ENCODE measurements at places on chromosomes 13 and 19.

DNA sequence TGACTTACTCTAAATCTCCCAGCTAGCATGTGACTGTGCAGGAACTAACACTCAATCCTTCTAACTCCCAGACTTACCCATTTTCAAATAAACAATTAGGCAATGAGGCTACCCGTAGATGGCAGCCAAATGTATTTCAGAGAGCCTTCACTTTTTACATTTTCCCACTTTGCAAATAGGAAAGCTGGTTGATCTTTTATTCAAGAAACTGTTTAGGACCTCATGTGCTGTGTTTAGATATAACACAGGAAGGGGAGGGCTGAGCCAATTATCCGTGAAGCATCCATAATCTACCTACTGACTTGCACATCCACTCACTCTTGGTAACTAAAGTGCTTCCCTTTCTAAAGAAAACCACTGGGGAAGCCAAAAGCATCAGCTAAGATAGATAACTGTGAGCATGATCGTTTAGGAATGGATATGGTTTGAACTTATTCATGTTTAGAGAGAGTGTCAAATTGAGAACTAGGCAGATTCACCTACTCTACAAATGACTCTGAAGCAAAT is 33.4 kb downstream of the MBNL2 start:
- DNase-seq, result no peak

DNA sequence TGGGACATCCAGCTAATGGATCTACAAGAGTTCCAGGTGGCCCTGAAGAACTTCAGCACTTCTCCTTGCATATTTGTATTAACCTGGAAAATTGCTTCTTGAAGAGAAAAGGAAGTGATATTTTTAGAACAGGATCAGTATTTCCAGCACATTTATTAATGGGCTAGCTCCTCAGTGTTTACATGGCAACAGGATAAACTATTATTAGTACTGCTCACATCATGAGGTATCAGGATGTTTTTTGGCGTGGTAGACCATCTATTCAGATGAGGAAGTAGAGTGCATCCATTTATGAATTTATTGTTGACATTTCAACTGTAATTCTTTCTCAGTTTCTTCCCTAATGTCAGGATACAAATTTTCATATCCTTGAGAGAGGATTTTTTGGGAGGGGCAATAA is 144.4 kb downstream of the KCNRG start:
- DNase-seq, result no peak

GRCh38 chr19:2819540-2820111 is at the start of gene ZNF554:
Gene ZNF554 (plus strand): TSS chr19:2819868. CDS start chr19:2820072, 204 bp downstream.
- peak; percentile 97 for DNase-seq

DNA sequence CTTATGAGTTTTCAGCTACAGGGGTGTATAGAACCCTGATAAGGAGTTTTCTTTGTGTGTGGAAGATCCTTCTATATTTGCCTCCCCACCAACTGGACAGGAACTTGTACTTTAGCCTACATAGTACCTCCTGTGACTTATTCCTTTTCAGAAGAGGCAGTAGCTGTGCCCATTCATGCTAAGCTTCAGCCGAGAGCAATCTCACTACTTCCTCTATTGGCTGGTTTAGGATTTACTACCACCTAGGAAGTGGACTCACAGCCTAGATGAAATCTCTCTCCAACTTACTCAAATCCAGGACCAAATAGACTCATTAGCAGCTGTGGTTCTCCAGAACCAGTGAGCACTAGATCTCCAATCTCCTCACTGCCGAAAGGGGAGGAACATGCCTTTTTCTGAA is 2.3 kb upstream of the REX1BD start:
- no peak for DNase-seq

- DNase-seq, result no peak
These were observed 50.0 kb downstream of the FRY start for GRCh38 chr13:32081591-32081990.

GRCh38 chr13:50574731-50575130 is 268.8 kb downstream of the DLEU7 start:
- no peak for DNase-seq

DNA sequence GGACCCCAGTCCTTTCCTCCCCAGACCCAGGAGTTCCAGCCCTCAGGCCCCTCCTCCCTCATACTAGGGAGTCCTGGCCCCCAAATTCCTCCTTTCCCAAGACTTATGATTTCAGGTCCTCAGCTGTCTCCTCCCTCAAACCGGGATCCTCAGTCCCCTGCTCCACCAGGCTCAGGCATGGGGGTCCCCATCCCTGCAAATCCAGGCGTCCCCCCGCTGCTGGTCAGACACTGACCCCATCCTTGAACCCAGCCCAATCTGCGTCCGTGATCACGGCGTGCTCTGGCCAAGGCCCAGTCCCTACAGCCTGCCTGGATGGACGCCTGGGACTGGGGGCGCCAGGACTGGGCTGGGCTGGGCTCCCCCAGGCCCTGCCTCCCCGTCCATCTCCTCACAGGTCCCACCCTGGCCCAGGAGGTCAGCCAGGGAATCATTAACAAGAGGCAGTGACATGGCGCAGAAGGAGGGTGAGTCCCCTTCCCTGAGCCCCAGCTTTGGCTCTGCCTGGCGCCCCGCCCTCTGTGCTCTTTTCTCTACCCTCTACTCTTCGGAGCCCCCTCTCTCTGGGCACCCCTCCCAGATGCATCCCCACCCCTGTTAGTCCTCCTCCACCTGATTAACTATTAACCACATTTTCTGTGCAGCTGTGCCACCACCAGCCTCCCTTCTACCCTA is 672 bp downstream of the HPN start:
- DNase-seq, result no peak

- no peak for DNase-seq
These were observed 34.7 kb downstream of the PHF11 start for GRCh38 chr13:49530457-49530856.

DNA sequence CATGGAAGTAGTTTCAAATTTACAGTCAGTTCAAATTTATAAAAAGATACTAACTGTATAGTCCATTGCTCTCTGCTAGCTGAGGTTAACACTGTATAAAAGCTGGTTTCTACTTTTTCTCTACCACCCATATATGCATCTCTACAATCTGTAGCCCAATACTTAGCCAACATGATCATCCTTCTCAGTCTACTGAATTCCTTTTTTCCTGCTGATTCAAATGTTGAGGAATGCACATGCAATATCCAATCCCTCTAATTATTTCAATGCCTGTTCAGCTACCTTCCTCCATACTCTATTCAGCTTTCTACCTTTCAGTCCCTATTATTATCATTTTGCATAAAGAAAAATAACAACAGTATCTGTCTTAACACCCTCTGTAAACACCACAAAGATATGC is 15.6 kb downstream of the KPNA3 start:
- DNase-seq, result no peak

DNA sequence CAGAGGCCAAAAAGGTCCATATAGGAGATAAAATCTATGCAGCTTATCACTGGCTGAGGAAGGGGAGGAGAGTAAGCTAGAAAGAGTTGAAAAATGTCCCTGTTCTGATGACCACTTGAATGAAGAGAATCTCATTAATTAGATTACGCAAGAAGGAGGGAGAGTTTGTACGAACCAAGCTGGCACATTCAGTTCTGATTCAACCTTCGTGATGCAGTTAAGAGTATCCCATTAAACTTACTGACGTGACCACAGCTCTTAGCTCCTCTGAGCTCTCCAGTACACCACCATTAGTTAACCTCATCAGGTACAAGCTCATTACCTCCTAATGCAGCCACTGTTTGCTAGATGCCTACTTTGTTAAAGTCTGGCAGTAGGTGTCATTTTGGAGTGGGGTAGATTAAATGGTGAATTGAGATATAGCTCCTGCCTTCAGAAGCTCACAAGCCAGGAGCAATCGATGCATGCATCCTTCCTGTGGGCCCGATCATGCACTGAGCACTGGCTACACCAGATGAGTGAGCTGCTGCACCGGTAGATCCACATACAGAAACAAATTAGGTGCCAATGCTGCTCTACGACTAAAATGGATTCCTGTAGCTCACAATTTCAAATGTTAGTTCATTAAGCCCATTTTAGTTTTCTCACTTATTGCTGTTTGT is 458.3 kb downstream of the COG6 start:
- DNase-seq, result no peak

DNA sequence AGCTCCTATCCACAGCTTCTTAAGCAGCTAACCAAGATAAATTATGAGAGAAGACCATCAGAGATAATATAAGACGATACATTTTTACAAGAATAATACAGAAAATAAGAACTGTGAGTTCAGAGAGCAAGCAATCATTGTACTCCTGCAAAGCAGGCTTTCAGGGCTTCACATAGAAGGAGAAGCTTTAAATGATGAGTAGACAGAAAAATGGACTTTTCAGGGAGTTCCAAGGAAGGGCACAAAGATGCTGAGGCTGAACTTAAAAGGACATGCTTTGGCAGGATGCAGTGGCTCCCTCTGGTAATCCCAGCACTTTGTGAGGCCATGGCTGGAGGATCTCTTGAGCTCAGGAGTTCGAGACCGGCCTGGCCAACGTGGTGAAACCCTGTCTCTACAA is 159.5 kb downstream of the POU4F1 start:
- DNase-seq, result no peak

- no peak for DNase-seq
These were observed 361.8 kb downstream of the KCNRG start for GRCh38 chr13:50376895-50377575.

GRCh38 chr19:39405958-39406655 is 540 bp upstream of the ZFP36 start:
- no peak for DNase-seq

- no peak for DNase-seq
These were observed 4.4 kb downstream of the TNFRSF19 start for GRCh38 chr13:23574421-23575145.

DNA sequence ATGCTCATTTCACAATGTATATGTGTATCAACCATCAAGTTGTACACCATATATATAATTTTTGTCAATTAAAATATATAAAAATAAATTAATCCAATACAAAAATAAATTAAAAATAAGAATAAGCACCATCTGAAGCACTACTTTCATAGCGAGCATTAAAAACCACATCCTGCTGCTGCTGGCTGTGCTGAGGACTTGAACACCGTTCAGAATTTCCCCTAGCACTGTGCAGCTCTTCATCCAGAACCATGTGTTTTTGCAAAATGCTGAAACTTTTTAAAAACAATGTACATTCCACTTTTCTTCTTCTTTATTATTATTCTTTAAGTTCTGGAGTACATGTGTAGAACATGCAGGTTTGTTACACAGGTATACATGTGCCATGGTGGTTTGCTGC is 40.0 kb upstream of the FOXO1 start:
- DNase-seq, result no peak

DNA sequence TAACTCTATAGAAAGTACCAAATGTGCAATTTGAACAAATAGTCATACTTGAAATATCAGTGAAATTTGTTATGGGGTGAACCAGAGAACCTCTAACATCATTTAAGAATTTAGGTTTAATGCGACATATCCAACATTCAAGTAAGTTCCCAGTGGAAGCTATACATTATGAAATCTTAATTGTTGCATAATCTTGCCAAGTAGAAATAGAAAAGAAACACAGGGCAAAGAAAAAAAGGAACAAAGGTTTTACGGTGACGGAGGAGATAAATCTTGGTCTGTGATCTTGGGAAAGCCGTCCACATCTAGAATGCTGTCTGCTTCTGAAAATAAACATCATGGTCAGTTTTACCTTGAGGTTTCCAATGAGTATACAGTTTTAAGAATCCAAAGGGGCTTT is 445.7 kb downstream of the RFC3 start:
- no peak for DNase-seq

DNA sequence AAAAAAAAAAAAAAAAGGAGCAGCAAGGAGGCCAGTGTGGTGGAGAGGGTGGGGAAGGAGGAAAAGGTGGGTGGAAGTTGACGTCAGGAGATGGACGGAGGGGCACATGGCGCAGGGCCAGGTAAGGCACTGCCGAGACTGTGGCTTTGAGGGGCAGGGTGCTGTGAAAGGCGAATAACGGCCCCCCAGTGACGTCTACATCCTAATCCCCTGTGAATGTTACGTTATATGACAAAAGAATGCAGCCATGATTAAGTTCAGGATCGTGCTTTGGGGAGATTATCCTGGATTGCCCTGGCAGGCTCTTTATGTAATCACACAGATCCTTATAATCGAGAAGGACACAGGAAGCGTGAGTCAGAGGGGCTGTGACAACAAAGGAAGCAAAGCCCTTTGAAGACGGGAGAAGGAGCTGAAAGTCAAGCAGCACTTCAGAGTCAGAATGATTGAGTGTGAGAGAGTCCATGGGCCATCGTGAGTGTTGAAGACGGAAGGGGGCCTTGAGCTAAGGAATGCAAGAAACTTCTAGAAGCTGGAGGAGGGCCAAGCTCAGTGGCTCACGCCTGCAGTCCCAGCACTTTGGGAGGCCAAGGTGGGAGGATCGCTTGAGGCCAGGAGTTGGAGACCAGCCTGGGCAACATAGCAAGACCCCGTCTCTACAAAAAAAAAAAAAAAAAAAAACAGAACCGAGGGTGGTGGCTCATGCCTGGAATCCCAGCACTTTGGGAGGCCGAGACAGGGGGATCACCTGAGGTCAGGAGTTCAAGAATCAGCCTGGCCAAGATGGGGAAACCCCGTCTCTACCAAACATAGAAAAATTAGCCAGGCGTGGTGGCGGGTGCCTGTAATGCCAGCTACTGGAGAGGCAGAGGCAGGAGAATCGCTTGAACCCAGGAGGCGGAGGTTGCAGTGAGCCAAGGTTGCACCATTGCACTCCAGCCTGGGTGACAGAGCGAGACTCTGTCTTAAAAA is 13.8 kb upstream of the CEACAM16 start:
- DNase-seq, result peak; percentile 93

GRCh38 chr13:21435687-21436151 is 23.4 kb downstream of the ZDHHC20 start:
- peak; percentile 84 for DNase-seq

DNA sequence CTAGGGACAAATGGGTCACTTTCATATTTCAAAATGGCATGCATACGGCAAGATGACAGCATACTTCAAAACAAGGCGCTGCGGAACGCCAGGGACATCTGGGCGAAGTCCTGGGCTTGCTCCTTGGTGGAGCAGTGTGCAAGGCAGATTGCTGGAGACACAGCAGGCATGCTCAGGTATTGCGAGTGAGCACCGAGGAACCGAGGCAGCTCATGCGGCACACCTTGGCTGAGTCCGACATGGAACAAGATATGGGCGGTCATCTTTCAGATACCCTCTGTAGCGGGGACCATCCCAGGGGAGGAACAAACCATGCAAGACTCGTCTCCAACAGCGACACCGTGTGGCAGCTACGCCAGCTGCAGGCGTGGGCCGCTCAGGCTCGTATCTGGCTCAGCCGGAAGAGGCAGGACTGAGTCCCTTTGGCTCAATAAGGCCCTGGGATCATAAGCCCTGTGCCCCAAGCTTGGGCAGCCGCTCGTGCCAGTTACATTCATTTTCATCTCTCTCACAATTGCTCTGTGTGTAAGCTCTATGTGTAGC is 112.4 kb downstream of the NUFIP1 start:
- no peak for DNase-seq

GRCh38 chr13:23616228-23616627 is 46.0 kb downstream of the TNFRSF19 start:
- no peak for DNase-seq

- DNase-seq, result no peak
These were observed 685 bp downstream of the VWA8 start for GRCh38 chr13:41960211-41960636.

Data from dermis microvascular lymphatic vessel endothelial cell (primary cell).